Astrocyte (in vitro differentiated cells and primary cell): ENCODE measurements at places on chromosomes 7 and 10. TPM values are rescaled to one million over a fixed set of nuclear protein-coding genes. Genes with fewer than 3 reads are reported as not detected.

The PLPP4 gene
- 44.1 and 45.1 TPM in 2 replicates for total RNA-seq

The ACSL5 gene
- 0.68 and 0.79 TPM in 2 replicates for total RNA-seq

The GLUD1 gene
- total RNA-seq = 93.1 and 96.6 TPM in 2 replicates

The IFIT1B gene
- not detected in 2 replicates for total RNA-seq

The PDE1C gene
- 14.9 and 31.6 TPM in 2 replicates for total RNA-seq

The CALD1 gene
- total RNA-seq = 1,834 and 1,872 TPM in 2 replicates

The UNC5B gene
- total RNA-seq = 15.0 and 32.8 TPM in 2 replicates

The SPDYE18 gene
- total RNA-seq = not detected in 2 replicates

The RSU1 gene
- total RNA-seq = 138 and 142 TPM in 2 replicates

DNA sequence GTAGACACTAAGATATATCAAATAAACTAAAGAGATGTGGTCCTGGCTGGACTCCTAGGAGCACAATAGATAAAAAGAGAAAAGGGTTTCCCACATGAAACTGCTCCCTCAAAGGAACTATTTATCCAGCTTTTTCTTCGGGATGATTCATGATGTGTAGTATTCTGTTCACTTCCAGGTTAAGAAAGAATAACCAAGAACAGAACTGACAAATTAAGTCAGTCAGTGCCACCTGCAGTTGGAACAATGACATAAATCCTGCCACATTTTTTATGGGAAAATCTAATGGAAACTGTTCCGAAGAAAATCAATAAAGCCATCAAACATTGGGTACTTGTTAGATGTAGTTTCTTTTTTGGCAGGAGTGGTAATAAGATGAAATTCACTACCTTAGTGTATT lies 87.1 kb downstream of the POLR1F start:
- peak; percentile 3 for DNase-seq

- no peak for DNase-seq
Measured at GRCh38 chr10:128711806-128712205, 585.6 kb upstream of the MKI67 start.

DNA sequence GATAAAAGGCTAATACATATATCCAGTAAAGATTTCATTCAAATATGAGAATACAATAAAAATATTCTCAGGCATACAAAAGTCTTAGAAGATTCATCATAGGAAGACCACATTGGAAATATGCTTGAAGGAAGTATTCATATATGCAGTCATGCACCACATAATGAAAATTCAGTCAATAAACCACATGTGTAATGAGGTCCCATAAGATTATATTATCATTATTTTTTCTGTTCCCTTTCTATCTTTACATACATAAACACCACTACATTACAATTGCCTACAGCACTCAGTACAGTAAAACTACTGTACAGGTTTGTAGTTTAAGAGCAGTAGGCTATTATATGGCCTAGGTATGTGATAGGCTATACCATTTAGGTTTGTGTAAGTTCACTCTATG lies 111.6 kb downstream of the PRTFDC1 start:
- no peak for DNase-seq

GRCh38 chr7:152144557-152145245 lies 119.2 kb downstream of the GALNT11 start:
- no peak for DNase-seq

DNA sequence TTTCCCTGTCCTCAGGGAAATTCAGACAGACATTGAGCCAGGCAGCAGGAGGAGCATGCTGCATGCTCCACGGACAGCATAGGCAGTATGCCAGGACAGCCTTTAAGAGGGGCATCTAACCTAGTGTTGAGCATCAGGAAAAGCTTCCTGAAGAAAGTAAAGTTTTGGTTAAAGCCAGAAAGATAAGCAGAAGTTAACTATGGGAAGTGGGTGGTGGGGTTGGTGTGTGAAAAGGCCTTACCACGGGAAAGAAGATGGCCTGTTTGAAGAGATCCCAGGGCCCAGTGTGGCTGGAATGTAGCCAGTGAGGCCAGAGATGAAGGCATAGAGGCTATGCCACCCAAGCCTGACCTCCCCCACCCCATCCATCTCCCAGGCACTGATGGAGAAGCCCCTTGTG lies 102.4 kb upstream of the PLXNA4 start:
- DNase-seq = no peak

DNA sequence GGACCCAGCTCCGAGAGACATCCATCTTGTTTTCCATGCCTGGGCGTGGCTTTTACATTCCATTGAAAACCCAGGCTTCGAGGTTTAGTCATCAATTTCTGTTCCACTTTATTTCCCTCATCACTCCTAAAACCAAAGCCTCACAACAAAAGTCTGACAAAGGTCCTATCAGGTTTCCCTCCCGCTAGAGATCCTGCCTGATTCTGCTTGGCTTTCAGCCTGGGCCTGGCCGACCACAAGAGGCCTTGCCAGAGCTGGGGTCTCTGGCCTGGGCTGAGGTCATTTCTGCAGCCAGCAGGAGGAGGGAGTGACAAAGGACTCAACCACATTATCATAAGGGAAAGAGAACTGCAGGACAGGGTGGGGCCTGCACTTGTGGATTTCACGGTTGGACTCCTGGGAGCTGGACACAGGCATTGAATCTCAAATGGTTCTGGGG lies 167.0 kb downstream of the FANK1 start:
- DNase-seq = peak; percentile 97

GRCh38 chr7:116195451-116195850 lies 14.9 kb upstream of the TES start:
- peak; percentile 59 for DNase-seq

DNA sequence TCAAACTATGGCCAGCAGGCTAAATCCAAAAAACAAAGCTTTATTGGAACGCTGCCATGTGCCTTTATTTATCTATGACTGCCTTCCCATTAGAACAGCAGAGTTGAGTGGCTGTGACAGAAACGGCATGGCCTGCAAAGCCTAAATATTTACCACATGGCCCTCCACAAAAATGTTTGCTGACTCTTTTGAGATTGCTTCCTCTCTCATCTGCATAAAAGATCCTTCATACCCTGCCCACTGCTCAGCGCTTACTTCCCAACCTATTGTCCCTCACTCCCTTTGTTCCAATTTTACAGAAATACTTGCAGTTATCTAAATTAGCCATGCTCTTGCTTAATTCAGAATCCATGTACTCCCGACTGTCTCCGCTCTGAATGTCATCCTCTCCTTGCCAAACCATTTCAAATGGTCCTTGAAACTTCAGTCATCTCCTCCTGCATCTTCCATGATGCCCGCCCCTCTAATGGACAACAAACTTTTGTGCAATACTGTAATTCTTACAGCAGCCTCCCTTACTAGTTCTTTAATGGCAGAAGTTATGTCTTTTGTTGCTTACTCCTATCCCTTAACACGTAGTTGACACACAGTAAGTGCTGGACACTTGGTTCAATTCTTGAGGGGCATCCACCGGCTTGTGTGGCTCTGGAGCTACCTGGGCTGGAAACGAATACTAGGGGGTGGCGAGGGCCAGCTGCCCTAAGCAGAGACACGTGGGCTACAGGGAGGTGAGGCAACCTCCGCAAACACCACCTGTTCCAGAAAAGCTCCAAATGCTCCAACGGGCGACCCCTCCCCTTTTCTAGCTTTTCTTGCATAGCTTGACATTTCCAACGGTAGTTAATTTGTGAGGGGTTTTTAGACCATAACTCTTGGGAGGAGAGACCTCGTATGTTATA lies 832 bp downstream of the XRCC2 start:
- DNase-seq = no peak

- peak; percentile 7 for DNase-seq
Measured at GRCh38 chr7:53596230-53596629, 560.8 kb downstream of the POM121L12 start.

DNA sequence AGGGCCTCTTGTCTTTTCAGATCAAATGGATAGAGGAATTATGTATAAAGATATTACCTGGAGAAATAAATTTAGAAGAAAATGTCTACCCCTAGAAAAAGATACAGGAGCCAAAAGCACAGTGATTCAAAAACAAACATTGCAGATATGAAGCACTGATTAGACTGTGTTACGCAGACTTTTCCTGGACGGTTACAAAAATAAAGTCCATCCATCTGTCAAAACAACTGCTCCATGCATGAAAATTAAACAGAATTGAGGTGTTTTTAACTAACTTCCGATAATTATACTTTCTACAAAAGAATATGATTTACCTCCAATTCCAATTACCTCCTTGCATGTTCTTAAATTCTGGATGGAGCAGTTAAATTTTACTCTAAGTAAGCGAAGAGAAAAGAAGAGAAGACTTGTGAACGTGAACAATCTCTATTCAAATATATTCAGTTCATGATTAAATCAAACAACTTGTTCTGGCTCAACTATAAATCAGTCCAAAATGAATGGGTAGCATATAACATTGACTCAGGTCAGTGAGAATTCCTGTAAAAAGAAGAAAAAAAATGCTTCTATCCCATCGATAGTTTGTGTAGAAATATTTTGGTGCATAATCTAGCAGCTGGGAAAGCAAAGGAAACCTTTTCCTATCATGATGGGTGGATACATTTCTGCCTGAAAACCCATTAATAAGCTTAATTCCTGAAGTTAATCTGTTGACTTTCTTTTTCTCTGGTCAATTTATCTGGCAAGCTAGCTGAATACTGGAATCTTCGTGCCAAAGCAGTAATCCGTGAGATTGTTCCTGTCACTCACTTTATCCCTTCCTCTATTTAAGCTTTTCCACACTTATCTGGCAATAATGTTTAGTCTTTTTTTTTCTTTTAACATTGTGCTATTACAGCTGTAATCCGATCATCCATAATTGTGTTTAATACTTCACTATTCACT lies 80.4 kb downstream of the SEMA3A start:
- DNase-seq = no peak

- no peak for DNase-seq
Measured at GRCh38 chr7:150719960-150720891, 3.8 kb downstream of the GIMAP1 start.

DNA sequence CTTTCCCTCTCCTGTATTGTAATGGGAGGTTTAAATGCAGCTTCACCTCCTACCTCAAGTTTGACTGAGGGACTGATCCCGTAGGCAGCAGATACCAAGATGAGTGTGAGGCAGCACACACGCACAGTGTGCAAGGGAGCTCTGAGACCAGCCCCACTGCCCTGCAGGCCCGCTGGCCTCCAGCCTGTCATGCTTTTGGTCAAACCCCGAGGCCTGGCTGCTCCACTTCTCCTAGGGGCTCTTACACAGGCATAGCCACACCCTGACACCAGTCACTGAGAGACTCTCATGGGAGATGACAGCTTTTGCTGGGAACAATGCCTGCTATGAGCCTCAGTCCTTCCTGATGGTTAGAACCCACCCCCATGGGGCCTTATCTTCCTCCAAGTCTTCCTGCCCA lies 27.6 kb downstream of the DRGX start:
- DNase-seq = no peak

DNA sequence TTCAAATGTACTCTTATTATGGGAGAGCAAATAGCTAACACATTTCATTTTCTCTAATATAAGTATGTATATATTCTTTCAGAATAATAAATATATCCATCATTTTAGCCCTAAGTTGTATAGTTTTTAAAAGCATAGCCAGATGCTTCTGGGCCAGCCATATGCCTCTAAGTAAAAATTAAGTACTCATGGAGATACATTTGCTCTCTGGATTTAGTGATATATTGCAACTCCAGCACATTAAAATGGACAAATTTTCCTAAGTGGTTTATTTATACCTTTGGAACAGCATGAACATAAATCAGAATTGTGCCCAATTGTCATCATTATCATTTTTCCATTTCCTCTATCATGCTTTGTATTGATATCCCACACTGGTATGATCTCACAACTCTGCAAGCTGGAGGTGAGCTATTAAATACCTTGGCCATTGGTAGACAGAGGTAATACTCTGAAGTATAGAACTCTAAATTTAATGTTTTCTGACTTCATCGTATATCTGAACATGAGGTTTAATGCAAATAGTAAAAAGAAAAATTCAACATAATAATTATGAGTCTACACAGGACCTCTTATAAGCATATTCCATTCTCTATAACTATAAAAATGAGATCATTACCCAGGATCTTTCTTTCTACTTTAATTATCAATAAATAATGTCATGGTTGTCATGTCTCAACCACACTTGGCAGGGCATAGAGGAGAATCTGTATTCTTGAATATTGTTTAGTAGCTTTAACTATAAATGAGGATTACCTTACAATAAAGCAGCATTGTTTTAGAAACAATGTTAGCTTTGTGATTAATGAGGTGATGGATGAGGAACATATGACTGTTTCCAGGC lies 90.8 kb downstream of the AGMO start:
- DNase-seq = no peak
